ENCODE measurements at places on chromosomes 5 and 9.
A peak's percentile ranks its signal among the peaks of the same experiment; 100 is the strongest.

DNA sequence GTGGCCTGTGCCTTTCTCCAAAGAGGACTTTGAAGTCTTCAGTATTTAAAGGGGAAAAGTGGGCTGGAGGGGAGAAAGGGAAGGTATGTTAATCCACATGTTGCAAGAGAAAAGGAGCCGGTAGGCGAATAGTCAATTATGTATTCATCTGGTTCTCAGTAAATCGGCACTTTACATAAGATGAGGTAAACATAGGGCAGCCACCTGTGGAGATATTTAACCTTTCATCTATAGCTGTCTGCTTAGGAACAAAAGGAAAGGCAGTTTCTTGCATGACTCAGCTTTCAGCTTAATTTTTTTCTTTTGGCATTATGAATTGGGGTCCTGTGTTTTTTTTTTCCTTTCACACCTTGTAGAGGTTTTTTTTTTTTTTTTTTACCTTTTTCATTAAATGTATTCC, 42.2 kb downstream of the FGD3 start:
- DNase-seq = no peak

DNA sequence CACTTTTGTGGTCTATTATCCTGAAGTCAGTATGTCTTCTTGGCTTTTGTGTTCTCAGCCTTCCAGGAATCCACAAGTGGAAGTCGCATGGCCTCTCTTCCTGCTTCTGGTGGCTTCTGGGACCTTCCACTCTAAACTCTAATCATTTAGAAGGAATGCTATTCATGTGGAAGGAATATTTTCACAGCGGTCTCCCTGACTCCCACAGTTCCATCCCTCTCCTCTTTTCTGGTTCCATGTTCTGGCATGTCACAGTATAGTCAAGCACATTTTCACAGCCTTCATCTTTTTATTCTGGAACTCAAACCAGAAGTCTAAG, 7.3 kb upstream of the RAI14 start:
- DNase-seq = no peak

DNA sequence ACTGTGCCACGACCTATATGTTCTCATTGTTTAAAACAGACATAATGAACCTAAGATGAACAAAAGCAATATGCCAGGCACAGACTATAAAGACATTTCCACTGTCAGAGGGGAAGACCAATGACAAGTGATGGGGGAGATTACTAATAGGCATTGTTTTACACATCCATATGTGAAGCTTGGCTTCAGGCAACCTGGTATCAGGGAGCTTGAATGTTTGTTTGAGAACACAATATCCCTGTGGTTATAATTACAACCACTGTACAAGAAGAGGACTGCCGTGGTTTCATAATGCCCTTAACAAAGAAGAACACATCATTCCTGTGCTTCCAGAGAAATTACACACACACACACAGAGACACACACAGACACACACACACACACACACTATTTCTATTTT, 385.7 kb downstream of the BNC2 start:
- DNase-seq = no peak

GRCh38 chr9:104104360-104104759, 10.3 kb downstream of the SMC2 start:
- no peak for DNase-seq

GRCh38 chr5:91794856-91795548, 411.9 kb upstream of the ARRDC3 start:
- no peak for DNase-seq

DNA sequence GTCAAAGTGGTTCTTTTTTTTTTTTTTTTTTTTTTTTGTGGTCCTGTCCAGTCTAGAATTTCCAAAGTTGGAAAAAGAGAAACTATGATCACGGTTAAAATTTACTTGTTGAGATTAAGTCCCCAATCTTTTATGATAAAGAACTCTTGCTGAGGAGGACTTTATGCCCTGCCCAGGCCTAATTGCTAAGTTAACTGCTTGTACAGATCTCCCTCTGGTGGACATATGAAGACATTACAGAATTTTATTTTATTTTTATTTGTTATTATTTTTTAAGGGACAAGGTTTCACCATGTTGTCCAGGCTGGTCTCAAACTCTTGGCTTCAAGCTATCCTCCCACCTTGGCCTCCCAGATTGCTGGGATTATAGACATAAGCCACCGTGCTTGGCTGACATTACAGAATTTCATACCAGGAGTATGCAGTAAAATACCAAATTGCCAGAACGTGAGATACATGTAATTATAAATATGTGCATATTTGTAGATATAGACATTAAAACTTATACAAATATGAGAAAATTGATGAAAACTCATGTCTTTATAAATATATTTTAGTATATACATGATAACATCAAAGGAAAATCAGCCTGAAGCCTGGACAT, 91.2 kb downstream of the RFK start:
- DNase-seq = no peak

DNA sequence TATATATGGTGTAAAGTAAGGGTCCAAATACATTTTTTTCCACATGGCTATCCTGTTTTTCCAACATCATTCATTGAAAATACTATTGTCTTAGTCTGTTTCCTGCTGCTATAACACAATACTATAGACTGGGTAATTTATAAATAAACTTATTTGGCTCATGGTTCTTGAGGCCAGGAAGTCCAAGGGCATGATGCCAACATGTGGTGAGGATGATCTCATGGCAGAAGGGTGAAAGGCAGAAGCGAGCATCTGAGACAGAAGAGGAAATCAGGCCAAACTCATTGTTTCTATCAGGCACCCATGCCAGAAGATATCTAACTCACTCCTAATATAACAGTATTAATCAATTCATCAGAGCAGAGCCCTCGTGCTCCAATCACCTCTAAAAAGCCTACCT, 42.6 kb downstream of the ANKRD55 start:
- DNase-seq = no peak

- no peak for DNase-seq
Measured at GRCh38 chr9:108180541-108180940, 675.2 kb downstream of the ACTL7B start.

DNA sequence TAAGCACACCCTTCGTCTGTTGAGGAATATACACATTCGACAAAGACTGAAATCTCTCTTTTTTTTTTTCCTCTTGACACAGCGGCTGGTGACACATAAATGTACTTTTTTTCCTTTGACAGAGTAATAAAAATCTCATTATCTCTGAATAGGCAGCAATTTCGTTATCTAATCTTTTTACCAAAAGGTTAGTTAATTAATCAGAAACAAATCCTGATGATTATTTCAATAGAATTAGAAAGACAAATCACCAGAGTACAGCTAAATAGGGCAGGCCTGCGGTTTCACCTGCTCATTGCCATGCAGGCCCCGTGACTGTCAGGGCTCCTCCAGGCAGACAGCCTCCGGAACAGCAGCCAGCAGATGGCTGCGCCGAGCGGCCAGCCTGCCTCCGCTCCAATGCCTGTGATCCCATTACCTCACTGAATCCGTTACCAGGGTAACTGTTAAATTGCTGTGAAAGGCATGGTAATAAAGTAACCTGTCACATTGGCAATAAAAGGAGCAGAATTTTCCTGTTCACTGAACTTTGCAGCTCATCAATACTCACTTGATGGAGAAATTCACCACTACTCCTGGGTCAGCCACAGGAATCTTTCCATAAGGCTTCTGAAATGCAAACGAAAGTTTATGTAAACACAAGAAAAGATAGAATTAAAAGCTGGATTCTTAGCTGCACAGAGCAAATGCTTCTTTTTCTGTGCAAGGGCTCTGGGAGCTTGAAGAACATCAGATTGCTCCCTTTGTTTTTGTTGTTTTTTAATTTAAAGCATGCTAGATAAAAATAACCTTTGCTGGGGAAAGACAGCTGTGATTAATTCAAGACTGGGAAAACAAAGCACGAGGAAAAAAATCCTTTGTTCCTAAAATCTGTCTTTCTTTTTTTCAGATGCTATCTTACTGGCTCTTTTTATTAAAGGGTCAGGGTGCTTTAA, 666.4 kb upstream of the ZNF608 start:
- peak; percentile 1 for DNase-seq

- DNase-seq = no peak
Measured at GRCh38 chr5:95519681-95520080, 35.1 kb downstream of the SKIC3 start.

GRCh38 chr5:135213466-135214239, 179.6 kb upstream of the PITX1 start:
- no peak for DNase-seq

DNA sequence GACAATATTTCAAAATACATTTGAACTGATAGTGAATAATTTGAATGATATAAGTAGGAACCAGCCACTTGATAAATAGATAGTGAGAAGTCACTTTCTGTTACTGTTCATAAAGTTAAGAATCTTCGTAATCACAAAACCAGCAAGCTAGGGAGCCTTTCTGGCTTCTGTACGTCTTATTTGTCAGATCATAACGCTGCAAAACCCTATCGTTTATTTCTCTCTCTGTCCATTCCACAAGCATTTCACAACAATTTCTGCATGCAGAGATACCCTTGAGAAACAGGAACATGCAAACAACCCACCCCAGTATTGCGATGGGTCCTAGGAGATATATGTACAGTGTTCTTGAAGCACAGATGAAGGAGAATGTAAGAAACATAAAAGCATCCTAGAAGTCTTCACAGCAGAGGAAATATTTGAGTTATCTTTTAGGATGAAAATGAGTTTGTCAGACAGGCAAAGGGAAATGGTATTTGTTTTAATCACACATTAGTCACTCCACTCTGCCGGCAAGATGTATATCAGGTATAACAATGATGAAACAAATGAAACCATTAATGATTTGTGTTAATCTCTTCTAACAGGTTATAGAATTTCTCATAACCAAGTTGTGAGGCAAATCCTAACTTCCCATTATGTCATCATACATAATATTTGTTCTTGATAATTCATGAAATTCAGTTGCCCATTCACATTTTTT, 668.7 kb upstream of the FTMT start:
- DNase-seq = no peak
